ENCODE measurements at places on chromosomes 5 and 9.

- DNase-seq, result no peak
Observed at GRCh38 chr5:156356238-156356637, 29.3 kb downstream of the SGCD start.

DNA sequence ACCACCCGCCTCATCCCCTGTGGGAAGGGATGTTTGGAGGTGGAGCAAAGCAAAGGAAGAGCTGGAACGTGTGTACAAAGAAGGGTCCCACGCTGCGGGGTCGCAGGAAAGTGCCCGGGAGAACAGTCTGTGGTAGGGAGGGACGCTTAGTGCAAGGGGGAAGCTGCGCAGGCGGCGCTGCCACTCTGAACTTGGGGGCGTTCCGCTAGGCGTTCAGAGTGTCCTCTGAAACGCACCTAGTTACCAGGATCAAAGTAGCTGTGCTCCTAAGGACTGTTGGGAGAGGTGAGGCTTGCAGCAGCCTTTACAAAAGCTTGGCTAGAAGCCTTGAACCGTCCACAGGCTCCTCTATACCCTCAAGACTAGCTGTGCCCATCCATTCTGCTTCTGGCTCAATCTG, 29.3 kb upstream of the PDE8B start:
- DNase-seq, result no peak

GRCh38 chr5:86968301-86968753, 299.4 kb upstream of the RASA1 start:
- DNase-seq, result peak; percentile 44

DNA sequence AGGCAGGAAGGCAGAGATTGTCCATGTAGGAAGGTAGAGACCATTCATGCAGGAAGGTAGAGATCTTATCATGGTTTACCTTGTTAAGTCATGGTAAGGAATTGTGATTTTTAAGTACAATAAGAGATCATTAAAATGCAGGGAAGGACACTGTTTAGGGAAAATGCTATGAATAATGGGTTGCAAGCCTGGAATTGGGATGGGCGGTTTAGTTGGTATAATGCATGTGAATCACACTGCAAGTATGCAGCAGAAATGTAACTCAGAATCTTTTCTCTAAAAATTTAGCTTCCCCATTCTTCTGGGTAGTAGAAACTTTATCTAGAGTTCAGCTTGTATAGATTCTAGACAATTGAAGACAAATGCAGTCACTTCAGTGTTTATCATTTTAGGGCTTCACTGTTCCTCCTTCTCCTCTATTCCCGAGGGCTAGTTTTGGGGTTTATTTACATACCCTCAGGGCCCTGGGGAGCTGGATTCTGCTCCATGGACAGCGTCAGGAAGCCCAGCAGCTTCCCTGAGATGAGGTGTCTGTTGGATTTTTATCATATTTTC, 212.0 kb downstream of the SREK1 start:
- DNase-seq, result no peak

DNA sequence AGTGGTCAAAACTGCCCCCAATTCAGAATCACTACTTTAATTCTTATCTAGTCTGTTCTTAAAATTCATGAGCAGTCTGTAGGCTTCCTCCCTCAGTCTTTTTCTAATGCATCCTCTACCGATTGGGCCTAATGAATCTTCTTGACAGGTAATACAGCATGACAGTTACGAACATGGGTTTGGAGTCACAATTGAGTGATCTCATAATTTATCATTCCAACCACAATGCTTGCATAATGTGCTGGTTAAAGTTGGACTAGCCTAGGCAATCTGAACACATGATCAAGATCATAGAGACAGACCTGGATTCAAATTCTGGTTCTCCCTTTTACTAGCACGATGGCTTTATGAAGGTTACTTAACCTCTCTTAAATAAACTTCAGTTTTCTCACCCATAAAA, 33.1 kb upstream of the SETD9 start:
- DNase-seq, result peak; percentile 79

DNA sequence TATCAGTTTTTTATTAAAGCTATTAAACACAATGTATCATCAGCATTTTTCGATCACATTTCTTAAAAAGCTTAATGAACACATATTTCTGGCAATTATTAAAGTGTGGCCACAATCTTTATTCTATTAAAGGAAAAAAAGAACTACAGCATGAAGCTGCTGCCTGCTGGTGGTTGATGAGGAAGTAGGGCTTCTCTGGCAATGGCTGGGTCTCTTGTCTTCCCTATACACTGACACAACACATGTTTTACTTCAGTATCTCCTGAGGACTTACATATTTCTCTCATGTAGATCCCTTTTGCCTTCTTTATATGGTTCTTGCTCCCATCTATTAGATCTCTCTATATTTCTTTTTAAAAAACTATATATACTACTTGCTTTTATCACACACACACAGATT, 590.7 kb downstream of the RAB3C start:
- DNase-seq, result peak; percentile 74

DNA sequence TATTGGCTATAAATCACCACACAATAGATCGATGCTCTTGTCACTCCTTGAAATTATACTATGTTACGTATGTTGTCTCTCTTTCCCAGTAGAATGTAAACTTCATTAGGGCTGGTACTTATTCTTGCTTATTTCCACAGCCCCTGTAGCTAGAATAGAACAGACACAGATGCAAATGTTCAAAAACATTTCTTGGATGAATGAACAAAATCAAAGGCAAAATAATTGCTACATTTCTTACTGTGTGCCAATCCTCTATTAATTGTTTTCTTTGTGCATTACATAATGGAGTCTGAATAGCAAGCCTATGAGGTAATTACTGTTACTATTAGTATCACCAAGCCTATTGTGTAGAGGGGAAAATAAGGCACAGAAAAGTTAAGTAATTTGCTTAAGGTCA, 725 bp upstream of the OR13C2 start:
- no peak for DNase-seq

- no peak for DNase-seq
Observed at GRCh38 chr9:17905366-17905765, 326.5 kb downstream of the SH3GL2 start.

- DNase-seq, result peak; percentile 66
Observed at GRCh38 chr9:70113403-70114022, 69.9 kb downstream of the MAMDC2 start.

DNA sequence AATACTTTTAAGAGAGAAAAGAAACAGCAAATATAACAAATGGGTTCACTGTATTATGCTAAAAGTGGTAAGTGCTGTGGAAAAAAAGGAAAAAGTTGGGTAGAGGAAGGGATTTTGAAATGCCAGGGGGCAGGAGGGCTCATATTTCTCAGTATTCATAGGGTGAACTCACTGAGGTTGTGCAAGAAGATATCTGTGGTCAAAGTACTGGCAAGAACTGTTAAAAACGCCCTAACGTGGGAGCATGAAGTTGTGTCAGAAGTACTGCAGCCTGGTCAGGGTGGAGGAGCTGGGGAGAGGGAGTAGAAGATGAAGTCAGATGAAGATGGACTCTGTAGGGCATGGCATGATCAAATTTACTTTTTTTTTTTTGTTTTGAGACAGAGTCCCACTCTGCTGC, 31.2 kb upstream of the SLC28A3 start:
- peak; percentile 100 for DNase-seq

DNA sequence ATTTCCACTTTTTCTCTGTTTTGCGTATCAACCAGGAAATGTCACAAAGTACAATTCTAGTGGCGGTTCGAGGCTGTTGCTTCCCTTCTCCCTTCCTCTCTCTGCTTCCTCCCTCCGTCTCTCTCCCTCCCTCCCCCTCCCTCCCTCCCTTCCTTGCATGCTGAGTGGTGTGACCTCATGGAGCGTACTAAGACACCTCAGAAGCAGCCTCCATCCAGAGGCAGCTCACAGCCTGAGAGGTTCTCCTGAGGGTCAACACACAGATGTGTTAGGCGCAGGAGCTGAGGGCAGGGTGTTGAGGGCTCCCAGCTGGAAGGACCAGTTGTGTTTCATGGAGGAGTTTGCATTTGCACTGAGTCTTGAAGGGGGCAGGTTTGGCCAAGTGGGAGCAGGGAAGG, 57.7 kb downstream of the COL5A1 start:
- peak; percentile 55 for DNase-seq

GRCh38 chr9:695252-695651, 146.2 kb upstream of the DMRT1 start:
- peak; percentile 31 for DNase-seq

DNA sequence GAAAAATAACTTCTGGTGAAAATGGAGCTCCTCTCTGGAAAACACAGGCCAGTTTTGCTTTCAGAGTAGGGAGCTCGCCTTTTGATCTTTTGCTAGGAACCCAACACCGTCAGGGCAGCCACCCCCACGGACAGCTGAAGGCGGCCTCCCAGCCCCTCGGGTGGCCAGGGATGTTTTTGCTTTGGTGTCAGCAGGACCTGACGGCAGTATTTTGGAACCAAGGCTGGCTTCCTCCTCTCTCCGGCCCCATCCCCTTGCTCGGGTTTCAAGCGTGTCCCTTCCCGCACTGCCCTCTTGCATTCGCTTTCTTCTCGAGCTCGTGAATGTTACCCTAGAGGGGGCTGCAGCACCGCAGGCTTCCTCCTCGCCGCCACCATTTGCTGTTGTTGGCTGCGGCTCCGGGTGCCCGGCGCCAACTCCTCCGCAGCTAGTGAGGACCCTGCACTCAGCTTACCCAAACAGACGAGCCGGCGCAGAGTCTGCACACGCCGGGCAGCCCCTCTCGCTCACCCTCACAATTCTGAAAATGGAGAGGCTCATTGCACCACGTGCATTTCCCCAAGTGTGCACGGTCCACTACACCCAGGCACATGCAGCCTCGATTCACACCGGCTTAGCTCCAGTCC, 35.5 kb upstream of the ADAMTSL1 start:
- peak; percentile 22 for DNase-seq

DNA sequence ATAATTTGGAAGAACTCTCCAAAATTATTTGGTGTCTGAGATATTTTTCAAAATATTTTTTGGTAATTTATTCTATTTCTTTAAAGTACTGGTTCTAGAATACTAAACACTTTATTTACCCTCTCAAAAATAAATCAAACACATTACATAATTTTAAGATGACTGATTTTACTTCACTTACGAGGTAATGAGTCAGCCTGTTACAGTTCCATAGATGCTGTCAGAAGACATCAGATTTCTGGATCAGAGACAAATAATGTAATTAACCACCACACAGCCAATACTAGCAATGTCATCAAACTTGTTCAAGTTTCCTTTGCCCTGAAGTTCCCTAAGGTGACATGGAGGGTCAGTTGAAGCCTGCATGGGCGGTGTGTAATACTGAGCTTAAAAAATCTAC, 106.1 kb upstream of the CDH9 start:
- DNase-seq, result no peak

DNA sequence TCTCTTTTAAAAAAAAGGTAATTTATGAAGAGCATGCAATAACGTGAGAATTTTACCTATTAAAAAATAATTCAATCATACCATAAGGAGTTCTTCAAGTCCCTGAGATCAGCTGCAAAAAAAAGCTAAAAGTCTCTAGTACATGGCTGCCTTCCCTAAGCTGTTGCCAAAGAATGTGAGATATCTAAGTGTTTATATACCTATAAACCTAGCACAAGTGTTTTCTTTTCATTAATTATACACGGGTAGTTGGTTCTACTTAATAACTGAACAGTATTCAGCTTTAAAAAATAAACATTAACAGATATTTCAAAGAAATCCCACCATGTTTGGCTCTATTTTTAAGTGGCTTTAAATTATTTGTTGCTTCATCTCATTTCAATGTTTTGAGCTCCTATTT, 25.9 kb downstream of the FNBP1 start:
- no peak for DNase-seq

GRCh38 chr5:115842089-115842935, 577 bp downstream of the AP3S1 start:
- DNase-seq, result peak; percentile 15

DNA sequence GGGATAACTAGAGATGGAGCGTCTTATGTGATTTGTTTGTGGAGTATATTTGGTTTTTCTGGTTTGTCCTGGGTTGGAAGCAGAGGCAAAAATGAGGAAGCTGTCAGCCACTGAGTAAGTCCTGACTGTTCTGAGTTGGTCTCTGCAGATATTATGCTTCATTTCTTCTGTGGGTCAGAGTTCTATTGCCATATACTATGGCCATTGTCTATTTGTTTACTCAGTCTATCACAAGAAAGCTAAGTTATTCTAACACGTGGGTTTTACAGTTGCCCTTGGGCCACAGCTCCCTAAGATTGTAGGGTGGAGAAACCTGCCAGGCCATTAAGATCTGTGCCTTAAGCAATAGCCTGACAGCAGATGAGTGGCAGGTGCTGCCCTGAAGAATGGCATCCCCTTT, 3.0 kb upstream of the CTSV start:
- no peak for DNase-seq

Data from amniotic epithelial cell (primary cell).